ENCODE measurements at places on chromosomes 2 and 18.

DNA sequence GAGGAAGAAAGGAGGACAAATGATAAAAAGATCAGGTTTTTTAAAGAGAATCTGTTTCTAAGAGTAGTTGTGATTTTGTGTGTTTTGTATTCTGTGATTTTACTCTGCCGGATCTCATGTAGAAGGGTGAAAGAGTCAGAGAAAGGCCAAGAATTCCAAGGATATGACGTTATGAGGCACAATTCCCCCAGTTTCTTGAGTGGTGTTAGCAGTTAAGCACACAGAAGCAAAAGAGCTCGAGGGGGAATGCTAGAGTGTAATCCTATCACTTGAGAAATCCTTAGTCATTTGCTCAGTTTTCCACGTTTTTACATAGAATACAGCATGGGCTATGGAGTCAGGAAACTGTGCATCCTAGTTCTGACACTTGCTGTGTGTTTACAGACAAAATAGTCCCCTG is 34.8 kb downstream of the METTL4 start:
- no peak for DNase-seq

DNA sequence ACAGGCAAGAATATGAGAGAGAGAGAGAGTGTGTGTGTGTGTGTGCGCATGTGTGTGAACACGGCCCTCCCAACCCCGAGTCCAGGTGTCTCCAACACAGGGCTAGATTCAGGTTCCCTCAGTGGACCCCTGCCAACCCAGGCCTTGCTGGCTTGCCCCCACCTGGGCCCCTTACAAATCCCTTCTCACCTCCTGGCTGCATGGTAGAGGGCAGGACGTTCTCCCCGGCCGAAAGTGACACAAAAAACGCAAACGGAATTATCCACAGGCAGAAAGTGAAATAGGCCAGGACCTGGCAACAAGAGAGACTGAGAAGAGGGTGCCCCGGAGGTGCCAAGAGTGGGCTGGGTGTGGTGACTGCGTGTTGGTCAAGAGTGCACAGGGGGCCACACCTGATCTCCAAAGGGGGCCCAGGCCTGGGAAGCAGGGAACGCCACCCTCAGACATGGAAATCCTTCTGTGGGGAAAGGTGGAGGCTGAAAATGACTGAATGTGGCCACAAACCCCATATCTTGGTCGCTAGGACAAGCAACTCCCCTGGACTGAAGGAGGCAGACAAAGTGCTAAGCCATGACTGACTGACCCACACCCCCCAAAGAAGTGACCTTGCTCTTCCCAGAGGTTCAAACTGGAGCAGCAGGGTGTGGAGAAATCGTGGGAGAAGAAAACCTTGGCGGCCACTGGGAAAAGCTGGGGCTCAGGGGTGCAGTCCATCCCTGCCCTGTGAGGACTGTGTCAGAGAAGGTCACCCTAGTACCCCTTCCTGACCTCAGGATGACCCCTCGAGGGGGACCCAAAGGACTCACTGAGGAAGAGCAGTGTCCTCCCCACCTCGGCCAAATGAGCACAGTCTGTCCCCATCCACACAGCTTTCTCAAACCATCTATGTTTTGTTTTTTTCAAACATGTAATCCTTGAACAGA is 5.7 kb downstream of the TEX261 start:
- no peak for DNase-seq

- no peak for DNase-seq
These were observed 25.2 kb downstream of the HS1BP3 start for GRCh38 chr2:20625491-20626391.

- DNase-seq = no peak
These were observed 571.9 kb upstream of the CNTNAP5 start for GRCh38 chr2:123453046-123453700.

GRCh38 chr2:69975853-69976462 is 14.5 kb upstream of the ASPRV1 start:
- no peak for DNase-seq

- DNase-seq = peak; percentile 39
These were observed 66.0 kb downstream of the TCF4 start for GRCh38 chr18:55522011-55522410.

GRCh38 chr2:120634533-120634932 is 101.1 kb upstream of the GLI2 start:
- no peak for DNase-seq

- no peak for DNase-seq
These were observed 101.1 kb downstream of the SPTBN1 start for GRCh38 chr2:54557211-54557600.

DNA sequence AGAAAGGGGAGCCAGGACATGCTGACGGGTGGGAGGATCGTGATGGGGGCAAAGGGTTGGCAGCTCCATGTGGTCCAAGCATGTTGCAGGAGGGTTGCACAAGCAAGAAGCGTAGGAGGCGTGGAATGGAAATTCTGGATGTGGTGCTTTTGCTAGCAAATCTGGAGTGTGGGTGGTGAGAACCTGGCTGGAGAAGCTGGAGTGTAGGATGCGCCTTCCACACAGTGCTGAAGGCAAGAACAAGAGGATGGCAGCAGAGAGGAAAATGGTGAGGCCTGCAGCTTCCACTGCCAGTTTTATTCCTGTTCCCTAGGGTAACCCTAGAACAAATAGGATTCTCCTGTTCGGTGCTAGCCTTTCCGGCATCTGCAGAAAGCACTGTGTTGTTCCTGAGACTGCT is 22.4 kb downstream of the CREG2 start:
- DNase-seq = no peak

- DNase-seq = no peak
These were observed 31.5 kb downstream of the CDCA7 start for GRCh38 chr2:173386021-173386737.

- DNase-seq = no peak
These were observed 18.6 kb upstream of the MBP start for GRCh38 chr18:77151033-77151771.

DNA sequence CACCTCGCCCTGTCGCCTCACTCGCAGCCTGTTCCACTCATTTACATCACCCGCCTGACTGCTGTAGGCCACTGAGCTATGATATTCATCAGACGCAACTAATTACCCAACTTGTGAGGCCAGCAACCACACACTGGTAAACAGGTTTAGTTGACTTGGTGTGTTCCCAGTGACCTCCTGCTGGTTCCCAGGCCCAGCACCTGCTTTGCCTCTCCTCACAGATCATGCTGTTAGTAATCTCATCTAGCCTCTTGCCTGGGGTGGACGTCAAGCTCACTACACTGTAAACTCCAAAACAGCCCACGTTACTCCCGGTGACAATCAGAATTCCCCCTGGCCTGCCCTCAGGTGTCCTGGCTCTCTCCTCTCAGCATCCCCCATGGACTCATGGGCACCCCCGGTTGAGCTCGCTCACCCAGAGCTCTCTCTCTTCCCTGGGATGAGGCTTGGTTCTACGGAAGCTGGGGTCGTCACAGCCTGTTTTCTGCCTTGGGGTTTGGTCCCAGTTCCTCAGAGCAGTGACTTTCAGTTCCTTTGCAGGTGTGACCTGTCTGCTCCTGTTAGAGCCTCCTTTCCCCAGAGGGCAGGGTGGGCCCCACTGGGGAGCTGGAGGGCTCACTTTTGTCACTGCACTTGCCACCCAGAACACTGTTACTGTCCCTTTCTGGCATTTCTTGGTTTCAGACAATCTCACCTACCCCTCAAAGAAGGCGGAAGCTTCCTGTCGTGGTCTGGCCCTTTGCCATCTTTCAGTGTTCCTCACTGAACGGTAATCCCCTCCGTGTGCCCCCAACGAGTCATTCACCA is 40.3 kb downstream of the INPP5D start:
- no peak for DNase-seq

- no peak for DNase-seq
These were observed 170.8 kb downstream of the ETAA1 start for GRCh38 chr2:67567886-67568285.

DNA sequence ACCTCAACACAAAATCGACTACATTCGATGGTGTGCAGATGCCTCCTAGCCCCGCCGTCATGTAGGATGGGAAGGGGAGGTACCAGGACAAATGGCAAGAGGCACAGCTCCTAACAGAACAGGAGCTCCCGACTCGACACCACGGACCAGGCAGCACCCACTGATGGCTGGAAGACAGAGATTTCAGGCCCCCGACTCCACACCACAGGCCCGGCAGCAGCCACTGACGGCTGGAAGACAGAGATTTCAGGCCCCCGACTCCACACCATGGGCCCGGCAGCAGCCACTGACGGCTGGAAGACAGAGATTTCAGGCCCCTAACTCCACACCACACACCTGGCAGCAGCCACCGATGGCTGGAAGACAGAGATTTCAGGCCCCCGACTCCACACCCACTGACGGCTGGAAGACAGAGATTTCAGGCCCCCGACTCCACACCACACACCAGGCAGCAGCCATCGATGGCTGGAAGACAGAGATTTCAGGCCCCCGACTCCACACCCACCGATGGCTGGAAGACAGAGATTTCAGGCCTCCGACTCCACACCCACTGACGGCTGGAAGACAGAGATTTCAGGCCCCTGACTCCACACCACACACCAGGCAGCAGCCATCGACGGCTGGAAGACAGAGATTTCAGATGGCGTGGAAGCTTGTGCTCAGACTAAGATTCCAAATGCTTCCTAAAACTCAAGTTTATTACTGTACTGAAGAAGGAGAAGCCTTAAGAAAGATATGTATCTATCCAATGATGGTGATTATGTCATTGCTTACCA is 135.5 kb downstream of the EIPR1 start:
- no peak for DNase-seq

- peak; percentile 80 for DNase-seq
These were observed 45.6 kb upstream of the SLC1A4 start for GRCh38 chr2:64943387-64944150.

DNA sequence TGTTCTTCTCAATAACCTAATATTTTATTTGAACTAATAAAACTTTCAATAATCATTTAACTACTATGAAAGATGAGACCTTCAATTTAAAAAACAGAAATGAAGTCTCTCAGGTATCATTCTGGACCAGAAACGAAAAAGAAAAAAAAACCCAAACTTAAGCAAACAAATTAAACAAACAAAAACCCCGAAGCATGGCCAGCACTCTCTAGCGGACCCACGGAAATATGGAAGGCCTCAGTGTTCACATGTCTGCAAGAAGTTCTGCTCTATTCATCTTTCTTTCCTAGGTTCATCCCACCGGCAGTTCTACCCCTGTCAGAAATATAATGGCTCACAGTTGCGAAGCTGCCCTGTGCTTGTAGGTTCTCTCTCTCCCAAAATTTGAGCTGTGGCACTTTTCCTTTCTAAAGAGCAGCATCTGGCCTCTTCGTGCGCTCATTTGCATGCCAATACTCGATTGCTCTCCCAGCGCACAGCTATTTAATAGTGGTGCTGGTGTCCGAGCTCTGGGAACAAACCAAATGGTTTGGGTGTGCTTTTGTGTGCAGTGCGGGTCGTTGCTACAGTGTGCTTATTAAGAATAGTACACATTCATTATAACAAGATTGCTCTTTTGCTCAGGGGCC is 129.0 kb upstream of the ZEB2 start:
- no peak for DNase-seq

GRCh38 chr2:205766779-205767359 is 84.6 kb downstream of the NRP2 start:
- peak; percentile 45 for DNase-seq

DNA sequence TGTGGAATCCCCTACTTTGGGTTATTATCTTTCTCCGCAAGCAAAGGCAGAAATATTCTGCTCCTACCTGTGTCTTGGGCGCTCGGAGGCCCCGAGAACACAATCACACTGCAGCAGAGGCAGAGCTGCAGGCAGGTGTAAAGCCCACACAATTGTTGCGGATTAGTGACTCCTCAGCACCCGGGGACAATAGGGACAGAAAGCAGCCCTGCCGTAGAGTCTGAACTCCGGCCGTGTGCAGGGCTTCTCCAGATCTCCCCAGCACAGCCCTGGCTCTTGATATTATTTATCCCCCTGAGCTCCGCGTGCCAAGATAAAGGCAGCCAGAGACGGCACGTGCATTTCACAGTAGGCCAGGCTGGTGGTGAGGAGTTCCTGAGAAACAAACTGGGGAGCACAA is 229.2 kb downstream of the EN1 start:
- no peak for DNase-seq

- no peak for DNase-seq
These were observed 88.2 kb upstream of the MCFD2 start for GRCh38 chr2:47003641-47004427.

- DNase-seq = no peak
These were observed 223.5 kb downstream of the RNF152 start for GRCh38 chr18:61669320-61669719.

GRCh38 chr2:29700560-29700959 is 220.8 kb downstream of the ALK start:
- DNase-seq = no peak

DNA sequence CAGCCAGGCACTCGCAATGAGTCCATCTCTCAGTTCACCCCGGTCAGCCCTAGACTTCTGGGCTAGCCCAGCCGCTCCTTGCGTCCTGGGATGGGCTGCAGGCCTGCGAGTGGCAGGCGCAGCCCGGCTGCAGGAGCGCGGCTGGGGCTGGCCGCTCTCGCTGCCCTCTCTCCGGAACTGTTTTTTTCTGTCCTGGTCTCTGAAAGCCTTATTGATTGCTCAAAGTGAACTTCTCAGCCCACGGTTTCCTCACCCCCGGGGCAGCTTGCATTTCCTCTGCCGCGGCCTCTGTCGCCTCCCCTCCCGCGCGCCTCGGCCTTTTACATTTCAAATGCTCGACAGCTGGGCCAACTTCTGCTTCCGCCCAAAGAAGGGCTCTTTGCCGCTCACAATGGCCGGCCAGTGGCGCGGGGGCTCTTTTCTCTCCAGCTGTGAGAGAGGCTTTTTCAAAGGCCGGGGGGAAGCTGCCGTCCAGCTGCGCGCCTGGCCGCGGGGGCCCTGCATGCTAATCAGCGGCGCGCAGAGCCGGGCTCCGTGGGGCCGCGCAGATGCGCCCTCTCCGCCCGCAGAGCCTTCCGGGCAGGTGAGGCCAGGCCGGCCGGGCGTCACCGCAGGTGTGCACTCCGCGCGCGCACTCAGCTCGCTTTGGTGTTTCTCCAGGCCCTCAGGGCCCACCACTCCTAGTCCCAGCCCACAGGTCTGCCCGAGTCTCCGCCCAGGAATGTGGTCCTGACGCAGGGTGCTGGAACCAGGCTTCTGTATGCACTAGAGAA is 513.8 kb downstream of the RNF144A start:
- peak; percentile 9 for DNase-seq

- peak; percentile 62 for DNase-seq
These were observed 6.7 kb downstream of the TMBIM1 start for GRCh38 chr2:218285604-218286003.

DNA sequence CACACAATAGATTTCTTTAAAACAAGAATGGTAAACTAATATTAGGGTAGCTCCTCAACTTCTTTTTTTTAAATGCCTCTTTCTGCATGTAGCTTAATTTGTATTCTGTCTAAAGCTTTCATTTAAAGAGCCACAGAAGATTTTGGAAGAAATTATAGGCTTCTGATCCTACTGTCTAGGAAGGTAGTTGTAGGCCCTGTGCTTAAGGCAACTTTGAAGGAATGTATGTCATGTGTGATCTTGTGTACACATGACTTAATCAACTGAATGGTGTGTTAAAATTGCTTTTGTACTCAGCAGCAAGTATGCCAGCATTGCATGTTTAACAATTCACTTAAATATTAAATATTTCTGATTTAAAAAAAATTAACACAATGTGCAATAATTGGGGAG is 51.5 kb upstream of the LYPD6 start:
- DNase-seq = no peak

DNA sequence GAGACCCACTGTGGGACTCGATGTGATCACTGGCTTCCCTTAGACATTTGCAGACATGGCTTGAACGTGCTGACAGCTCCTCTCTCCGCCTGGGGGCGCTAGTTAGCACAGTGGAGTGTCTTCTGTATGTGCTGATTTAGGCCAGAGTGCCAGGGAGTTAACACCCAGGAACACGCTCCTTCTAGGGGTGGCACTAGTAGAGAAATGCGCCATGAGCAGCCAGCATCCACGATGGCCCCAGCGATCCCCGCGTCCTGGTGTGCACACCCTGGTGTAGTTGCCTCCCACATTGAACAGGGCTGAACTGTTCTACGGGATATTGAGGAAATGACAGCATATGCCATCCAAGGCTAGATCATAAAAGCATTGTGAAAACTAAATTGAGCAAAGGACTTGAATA is 11.4 kb upstream of the NMUR1 start:
- no peak for DNase-seq

All from putamen (tissue), 1 donor.